ENCODE measurements at places on chromosomes 11 and 22.

GRCh38 chr11:131906963-131907362, 536.5 kb downstream of the NTM start:
- DNase-seq = no peak

DNA sequence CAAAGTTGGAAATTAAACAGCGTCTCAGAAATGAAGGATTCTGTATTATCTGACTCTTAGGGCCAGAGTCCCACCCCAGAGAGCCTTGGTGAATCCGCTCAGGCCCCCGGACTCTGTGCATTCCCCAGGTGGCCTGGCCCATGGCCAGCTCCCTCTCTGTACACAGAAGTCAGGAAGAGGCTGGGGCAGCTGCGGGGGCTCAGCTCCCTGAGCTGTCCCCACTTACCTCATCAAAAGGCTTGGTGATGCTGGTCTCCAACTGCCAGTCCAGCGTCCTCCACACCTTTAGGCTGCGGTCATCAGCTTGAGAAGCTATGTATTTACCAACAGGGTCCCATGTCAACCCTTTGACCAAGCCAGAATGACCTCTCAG, 35.0 kb downstream of the HIRA start:
- no peak for DNase-seq

GRCh38 chr22:46013460-46014416, 36.8 kb upstream of the WNT7B start:
- DNase-seq = peak; percentile 90

DNA sequence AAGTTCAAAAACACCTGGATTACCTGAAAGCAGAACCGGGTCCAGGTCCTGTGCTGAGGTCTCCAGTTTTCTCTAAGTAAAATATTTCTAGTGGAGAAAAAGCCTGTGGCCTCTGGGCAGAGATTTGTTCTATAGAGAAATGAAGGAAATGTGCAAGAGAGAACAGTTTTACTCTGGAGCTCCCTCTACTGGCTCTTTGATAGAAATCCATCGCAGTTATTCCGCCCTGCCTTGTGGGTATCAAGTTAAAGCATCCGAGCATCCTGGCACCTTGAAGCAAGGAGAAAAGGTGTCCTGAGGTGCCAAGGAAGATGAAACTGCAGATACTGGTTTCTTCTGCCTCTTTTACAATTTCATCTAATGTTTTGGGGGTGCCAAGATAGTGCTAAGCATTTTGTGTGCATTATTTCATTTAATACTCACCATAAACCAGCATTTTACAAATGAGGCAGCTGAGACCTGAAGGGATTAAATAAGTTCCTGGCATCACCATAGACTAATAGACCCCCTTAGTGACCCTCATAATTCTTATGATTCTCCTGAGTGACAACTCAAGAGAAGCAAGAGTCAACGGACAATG, 113.1 kb upstream of the HSD17B12 start:
- DNase-seq = no peak

DNA sequence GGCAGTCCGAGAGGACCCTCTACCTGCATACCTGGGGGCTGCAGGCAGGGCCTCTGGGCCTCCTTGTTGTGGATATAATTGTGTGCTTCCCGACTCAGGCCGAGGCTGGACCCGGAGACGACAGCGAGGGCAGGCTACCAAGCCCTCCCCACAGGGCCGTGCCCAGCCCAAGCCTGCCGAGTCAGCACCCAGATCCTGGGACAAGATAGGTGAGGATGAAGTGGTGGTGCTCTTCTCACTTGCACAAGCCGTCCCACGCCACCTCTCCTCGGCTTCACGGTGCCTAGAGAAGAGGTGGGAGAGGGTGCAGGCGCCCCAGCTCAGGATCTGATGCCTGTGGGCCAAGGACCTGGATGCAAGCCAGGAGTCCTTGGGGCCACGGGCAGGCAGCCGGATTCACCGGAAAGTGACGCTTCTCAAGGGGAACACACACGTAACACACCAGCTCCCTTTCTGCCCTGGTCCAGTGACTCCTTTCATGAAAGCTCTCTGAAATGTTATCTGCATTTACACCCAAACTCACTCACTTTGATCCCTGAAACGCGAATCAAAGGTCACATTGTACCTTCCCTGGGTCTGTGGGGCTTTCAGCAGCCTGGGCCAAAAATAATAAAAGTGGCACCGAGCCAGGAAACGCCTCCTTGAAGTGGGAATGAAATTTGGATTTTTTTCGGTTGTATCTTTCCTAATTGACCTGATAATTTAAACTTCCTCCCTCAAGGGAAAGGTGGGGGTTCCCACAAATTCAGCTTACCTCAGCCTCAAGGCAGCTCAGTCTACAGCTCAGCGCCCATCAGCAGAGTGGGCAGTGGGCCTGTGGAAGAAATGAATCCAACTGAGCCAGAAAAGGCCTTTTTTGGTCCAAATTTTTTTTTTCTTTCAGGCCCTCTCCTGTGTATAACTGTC, 1.1 kb upstream of the GNB1L start:
- DNase-seq = no peak

GRCh38 chr11:121790430-121790829, 325.6 kb downstream of the BLID start:
- no peak for DNase-seq

- DNase-seq = no peak
Measured at GRCh38 chr11:15622231-15622890, 507.6 kb downstream of the INSC start.

- no peak for DNase-seq
Measured at GRCh38 chr11:44308923-44309477, 939 bp downstream of the ALX4 start.

DNA sequence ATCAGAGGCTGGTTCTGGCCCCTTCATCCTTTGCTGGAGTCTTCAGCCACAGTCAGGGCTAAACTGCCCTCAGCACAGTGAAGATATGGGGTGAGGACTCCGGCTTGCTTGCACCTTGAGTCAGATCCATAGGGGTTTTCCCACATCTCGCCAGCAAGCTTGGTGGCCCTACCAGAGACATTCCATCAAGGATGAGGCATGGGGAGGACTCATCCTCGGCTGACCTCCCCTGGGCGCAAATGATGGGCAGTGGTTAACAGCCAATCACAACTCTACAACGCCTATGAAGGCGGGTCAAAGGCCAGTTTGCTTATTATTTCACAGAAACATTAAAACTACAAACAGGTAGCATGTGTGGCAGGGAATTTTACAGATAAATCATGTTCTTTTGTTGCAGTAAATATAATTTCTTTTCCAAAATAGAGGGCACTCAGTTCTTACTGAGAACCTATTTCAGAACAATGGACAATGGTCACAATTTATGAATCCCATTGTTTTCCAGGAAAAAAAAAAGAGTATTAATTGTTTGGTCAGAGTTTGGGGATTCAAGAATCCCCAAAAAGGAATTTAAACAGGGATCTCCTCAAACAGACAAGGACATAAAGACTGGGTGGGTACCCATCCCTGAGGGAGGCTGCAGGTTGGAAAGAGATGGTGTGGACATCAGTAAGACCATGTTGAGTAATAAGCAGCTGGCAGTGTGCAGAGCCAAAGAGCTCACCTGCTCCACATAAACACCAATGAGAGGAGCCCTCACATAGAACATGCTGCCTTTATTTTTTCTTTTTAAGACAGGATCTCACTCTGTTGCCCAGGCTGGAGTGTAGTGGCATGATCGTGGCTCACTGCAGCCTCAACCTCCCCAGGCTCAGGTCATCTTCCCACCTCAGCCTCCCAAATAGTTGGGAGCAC, 14.8 kb downstream of the PLAAT3 start:
- DNase-seq = no peak

DNA sequence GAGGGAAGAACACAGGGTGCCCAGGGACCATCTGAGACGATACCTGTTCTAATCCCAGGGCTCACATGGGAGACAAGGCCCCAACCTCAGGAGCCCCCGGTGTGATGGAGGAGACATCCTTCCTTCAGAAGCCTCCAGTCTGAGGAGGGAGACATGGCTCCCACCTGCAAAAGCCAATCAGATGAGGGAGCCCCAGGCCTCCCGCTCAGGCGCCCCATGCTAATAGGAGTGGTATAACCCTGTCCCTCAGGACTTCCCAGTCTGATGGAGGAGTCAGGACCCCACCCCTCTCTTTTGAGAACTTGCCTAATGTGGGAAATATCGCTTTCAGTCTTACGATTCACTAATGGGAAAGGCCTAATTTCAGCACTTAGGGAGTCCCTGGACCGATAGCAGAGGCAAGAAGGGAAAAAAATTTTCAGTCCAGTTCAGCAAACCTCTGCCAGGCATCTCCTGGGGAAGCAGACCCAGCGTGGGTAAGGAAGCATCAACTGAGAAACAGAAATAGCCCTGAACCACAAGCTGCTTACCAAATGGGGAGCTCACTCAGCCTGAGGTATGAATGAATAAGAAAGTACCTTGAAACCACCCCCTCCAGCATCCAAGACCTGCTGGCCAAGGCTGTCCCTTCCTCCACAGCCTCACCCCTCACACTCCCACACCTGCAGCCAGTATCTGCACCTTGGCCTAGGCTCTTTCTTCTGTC, 5.9 kb downstream of the ARRB1 start:
- no peak for DNase-seq

- DNase-seq = peak; percentile 30
Measured at GRCh38 chr11:76810151-76810853, 27.1 kb downstream of the TSKU start.

DNA sequence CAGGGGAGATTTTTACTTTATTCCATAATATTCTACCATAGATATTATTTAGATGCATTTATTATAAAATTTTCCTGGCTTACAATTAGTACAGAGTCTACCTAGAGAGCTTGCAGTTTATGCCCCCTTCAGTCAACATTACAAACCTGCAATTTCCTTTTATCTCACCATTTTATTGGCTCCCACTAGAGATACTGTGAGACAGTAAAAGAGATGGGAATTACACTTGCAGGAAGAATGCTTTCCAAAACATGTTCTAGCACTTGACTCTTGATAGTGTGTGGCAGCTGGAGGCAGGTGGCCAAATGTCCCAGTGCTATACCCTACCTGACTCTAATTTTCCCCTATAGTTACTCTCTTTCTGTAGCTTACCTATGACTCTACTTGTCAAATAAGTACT, 863.2 kb downstream of the DLG2 start:
- no peak for DNase-seq

DNA sequence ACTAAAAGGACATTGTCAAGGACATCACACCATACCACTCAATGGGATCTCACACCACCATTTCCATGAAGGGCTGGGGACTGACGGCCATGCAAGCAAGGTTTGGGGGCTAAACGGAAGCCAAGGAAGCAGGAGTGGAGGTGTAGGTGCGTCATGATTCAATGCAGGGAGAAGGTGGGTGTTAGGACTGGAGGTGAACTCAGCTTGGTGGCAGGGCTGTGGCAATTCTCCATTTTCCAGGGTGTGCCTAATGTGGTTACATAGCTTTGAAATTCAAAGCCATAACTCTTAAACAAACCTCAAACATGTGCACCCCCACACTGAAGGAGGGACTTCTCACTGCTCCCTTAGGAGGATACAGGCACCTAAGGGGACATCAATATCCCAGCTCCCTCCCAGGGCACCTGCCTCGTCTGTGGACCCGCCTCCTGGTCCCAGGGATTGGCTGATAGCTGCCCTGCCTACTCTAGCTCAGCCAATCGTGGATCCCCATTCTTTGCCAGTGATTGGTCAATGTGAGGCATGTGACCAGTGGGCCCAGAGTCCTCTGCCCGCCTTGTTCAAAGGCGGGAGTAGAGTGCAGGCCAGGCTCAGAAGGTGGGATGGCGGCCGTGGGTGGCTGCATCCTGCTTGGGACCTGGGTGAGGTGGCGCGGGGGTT, 64.6 kb downstream of the CTTN start:
- no peak for DNase-seq

DNA sequence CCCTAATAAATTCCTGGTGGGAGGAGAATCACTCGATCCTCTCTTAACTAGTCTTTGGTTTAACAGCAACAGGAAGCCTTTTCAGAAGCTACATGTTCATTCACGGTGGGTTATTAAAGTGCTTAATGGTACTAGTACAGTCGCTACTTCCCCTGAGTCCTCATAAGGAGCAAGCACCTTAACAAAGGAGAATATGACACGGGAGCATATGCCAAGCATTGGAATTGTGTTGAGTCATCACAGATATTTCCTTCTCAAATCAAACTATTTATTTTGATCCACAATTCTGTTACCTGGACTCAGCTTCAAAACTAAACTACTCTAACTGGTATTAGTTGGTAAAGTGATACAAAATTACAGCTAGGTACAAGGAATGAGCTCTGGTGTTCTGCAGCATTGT, 177.5 kb upstream of the CTSC start:
- no peak for DNase-seq

- no peak for DNase-seq
Measured at GRCh38 chr11:58222721-58223120, 6.0 kb downstream of the OR10Q1 start.

DNA sequence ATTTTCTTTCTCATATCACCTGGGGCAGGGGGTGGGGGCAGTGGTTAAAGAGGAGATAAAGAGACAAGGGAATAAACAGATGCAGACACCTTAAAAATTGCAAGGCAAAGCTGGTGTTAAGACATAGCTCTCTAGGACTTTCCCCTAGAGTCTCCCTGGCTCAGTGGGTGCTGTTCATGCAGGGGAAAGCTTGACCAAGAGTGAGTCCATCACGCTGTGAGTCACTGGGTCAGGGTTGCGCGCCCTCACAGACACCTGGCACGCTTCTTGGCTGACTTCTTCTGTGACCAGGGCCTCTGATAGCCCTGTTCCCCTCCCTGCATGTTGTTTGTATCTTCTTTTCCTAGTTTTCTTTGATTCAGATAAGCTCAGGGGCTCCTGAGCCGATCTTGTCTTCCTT, 31.9 kb downstream of the COMMD9 start:
- no peak for DNase-seq

DNA sequence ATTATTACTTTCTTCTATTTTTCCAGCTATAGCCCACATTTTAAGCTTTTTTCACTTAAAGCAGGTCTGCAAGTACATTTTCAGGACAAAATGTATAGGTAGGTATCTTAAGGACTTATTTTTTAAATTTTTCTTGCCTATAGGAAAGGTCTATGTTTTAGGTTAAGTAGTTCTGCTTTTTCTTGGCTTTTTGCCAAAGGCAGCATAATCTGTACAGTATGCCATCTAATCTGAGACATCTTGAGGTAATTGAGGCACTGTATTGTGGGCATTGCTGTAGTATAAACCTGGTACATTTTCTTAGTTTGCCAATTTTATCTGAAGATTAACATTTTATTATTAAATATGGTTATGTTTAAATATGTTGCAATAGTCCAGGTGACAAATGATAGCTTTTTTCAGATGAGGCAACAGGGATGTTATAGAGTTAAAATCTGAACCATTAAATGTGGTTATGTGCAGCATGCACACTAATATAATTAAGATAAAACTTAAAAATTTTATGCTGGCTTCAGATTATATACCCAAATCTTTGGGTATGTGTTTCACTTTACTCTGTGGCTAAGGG, 42.9 kb downstream of the QSER1 start:
- DNase-seq = no peak

- DNase-seq = no peak
Measured at GRCh38 chr22:44348971-44349560, 36.3 kb upstream of the SHISAL1 start.

Measured in neural crest cell (in vitro differentiated cells).